Head of caudate nucleus (tissue), 42 donors: ENCODE measurements at places on chromosomes 7 and 10.

DNA sequence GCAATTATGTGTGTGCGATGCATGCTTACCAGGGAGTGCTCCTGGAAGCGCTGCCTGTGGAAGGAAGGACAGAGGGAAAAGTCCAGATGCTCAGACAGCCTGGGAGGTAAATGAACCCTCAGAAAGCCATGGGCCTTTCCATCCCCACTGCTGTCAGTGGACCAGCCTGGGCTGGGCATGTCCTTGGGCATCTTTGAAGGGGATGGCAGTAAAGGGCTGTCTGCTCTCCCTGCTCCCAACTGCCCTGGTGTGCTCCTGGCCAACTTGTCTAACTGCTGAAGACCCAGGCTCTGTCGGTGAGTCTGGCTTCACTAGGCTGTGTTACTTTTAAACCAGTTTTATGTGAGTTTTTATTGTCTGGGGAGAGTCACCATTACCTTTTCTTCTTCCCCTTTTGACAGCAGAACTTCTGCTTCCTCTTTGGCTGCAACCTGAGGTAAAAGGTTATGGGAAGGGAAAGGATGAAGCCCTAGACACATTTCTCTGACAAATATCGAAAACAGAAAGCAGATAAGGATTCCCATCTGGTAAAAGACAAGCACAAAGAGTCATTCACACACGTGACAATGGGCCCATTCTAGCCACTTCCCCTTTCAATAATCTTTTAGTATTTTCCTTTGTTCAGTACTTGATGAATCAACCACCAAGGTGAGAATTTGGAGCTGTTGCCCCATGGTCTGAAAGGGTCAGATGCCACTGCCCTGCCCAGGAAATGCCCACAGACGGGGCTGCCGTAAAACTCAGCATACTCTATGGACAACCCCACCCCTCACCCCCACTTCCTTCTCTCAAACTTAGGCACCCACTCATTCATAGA, 27.6 kb upstream of the PIK3AP1 start:
- no peak for DNase-seq

DNA sequence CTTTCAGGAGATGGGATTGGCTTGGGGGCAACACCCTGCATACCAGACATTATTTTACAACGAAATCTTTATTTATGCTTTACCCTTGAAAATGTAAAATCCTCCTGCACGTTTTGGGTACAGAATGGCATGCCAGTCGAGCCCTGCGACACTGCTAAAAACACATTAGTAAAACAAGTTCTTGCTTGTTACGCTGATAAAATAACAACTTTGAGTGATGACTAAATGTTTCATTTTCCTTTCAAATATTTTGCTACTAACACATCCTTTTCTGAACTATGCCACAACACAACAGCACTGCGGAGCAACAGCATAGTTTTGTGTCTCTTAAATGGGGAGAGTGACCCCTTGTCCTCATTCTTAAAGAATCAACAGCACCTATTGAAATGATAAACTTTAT, 76.0 kb upstream of the SEMA3D start:
- no peak for DNase-seq

DNA sequence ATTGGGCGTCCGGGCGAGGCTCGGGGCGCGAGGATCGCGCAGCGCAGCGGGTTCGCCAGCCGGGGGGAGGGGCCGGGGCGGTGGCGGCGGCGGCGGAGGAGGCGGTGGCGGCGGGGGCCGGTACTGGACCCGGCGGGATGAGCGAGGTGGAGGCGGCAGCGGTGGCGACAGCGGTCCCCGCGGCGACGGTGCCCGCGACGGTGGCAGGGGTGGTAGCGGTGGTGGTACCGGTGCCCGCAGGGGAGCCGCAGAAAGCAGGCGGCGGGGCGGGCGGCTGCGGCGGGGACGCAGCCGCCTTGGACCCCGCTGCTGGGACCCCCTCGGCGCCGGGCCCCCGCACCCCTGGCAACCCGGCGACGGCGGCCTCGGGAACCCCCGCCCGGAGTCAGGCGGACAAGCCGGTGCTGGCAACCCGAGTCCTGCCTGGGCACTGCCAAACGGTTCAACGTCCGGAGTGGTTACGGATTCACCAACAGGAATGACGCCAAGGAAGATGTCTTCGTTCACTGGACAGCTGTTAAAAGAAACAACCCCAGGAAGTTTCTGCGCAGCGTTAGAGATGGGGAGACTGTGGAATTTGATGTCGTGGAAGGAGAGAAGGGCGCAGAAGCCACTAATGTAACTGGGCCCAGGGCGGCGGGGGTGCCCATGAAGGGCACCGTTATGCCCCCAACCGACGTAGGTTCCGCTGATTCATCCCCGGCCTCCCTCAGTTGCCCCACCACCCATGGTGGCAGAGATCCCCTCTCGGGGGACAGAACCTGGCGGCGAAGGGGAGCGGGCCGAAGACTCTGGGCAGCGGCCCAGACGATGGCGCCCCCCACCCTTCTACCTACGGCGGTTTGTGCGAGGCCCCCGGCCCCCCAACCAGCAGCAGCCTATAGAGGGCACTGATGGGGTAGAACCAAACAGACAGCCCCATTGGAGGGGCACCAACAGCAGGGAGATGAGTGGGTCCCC, 100.3 kb upstream of the CPXM2 start:
- no peak for DNase-seq

- no peak for DNase-seq
These were observed 324.3 kb upstream of the GALNT17 start for GRCh38 chr7:70807650-70808049.

- DNase-seq: peak; percentile 58
These were observed 527 bp downstream of the AKR1B1 start for GRCh38 chr7:134458341-134458805.

DNA sequence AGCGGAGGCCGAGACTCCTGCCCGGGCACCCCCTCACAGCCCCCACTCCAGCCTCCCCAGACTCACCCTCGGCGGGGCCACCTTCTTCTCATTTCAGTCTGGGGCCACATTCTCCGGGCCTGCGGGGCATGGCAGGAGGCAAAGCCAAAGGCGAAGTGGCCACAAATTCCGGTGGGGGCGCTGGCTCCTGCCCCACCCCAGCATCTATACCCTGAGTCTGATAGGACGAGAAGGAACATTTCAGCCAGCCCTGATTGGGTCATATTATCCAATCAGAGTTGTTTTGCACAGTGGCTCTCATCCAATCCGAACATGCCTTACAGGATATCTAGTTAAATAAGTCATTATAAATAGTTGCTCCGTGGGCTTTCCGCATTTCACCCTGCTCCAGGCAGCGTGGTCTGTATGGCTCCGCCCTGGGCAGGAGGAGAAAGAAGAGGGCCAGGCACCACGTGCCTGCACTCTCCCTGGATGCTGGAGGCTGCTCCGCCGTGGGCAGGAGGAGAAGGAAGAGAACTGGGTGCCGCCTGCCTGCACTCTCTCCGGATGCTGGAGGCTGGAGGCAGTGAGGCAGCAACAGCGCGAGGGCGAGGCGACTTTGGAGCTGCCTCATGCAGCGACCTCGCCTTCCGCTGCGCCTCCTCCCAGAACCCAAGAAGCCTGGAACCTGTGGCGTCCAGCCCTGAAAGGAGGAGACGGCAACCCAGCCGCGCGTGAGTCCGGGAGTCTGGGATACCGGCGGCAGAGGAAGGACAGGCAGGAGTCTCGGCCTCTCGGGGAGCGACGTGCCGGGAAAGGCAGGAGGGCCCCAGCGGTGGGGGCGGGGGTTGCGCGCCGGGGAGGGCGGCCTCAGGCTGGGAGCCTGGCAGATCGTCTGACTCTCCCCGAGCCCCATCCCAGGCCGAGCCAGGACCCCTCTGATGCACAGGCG, 162.9 kb downstream of the ZNF33B start:
- DNase-seq: peak; percentile 48

GRCh38 chr10:29346296-29347001, 57.6 kb downstream of the LYZL1 start:
- no peak for DNase-seq

- no peak for DNase-seq
These were observed 44.0 kb downstream of the ASB13 start for GRCh38 chr10:5622186-5622960.

DNA sequence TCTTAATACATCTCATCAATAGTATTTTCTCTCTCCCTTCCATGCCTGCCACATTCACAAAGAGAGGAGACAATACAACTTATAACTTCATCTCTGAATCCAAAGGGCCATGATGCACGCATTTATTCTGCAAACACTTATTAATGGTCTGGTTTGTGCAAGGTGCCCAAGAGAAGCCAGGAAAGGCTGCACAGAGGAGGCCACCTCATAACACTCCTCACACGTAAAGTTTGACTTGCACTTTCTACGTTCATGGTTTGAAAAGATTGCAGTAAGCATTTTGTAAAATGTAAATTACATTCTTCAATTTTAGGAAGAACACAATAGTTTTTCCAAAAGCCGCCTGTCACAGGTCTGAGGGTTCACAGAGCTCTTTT, 1.2 kb upstream of the PALS2 start:
- DNase-seq: no peak

DNA sequence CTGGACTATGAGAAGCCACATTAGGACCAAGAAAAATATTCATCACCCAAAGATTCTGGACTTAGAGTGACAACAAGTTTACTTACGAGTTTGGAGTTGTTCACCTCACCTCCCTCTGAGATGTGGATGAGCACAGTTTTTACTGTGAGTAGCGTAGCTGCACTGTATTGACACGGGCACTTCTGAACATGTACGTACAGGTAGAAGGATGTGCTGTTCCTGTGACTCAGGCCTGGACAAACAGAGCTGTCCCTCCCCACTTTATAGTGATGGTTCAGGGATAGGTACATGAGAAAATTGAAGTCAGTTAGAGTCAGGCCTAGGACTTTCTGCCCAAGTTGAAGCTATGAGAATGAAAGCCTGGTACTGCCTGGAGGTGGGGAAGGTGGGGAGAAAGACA, 80.9 kb upstream of the DYNC1I1 start:
- DNase-seq: no peak

DNA sequence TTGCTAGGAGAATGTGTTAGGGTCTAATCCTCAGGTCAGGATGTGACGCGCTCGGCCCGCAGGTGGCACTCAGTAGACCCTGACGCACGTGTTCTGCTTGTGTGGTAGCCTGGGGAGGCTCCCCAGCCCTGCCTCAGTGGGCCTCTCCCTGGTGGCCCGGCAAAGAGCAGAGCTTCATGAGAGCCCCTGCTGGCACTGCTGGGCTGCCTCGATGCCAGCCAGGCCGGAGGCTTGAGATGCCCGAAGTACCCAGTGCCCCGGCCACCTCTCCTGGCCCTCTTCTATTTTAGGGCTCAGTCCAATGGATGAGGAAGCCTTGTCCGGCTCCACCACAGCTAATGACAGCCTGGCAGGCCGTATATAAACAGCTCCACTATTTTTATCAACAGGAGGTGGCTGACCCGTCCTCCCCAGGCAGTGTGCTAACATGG, 42.0 kb downstream of the PRF1 start:
- no peak for DNase-seq

GRCh38 chr10:60099998-60100747, 193.8 kb upstream of the CCDC6 start:
- DNase-seq: no peak

DNA sequence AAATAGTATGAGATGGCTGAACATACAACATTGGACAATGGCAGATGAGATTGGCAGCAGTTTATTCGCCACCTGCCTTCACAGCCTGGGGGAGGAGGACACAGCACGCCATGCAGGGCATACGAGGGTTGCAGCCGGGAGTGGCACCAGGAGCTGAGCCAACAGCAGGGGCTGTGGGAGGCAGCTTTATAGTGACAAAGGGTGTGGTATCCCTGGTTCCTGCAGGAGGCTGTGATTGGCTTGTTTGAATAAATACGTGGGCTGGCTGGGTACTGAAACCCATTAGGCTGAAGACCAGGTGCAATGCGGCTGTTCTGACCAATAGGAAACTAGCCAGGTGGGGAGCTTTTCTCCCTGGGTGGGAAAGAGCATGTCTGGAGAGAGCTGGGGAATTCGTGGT, 68.9 kb upstream of the LEP start:
- peak; percentile 31 for DNase-seq

DNA sequence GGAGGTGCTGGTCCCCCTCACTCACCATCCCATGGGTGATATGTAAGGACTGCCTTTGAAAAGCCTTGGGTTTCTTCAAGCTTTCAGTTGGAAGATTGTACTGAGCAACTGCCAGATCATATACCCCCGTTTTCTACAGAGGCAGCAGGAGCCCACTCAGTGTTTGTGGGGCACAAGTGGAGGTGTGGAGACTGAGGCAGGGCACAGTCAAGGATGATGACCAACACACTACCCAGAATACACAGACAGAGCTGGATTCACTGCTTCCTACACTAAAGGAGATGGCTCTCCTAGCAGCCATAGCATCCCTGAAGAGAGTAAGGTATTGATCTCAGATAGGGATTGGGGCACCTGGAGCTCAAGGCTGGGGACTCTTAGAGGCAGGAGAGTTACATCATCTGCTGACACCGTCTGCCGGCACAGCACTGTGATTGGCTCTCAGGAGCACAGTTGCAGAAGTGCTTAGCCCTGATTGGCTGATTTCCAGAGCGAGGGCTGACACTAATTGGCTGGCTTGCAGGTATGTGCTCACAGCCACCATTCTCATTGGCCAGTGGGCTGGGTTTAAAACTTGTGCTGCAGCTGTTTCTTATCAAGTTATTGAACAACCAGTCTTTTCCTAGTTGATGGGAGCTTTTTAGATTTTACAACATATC, 77.9 kb upstream of the PFKP start:
- no peak for DNase-seq

GRCh38 chr10:118045158-118045836, 1.4 kb downstream of the RAB11FIP2 start:
- DNase-seq: no peak

GRCh38 chr10:266974-267425, 131.7 kb downstream of the ZMYND11 start:
- DNase-seq: no peak

DNA sequence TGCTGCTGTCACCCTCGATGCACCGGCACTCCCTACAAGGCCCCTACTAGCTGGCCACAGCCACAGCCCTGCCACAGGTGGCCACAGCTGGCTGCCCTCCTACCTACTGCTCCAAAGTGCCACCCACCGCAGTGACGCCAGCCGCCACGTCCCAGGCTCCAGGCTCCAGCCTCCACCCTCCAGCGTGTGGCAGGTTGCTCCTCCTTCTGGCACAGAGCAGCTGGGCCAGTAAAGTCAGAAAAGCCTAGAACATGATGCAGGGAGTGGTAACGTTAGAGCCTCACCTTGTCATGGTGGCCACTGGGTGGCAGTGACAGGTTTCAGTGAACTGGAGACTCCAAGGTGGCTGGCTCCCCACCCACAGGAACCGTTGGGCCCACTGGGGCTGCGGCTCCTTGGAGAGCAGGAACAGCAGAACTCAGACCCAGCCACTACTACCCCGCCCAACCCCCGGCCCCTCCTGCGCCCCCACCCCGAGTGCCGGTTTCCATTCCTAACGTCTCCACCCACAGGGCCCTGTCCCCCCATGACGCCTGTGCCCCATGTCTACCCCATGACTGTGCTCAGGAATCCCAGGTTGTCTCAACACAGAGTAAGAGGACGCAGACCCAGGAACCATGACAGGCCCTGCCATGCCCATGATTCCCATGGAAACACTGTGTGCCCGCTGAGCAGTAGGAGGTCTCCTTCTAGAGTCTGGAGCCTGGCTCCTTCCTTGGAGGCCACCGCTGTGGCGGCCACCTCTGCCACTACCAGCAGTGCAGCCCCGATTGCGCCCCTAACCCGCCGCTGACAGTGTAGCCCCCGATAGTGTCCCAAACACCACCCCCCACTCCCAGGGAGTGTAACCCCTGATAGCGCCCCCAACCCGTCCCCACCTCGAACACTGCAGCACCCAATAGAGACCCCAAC, 52.3 kb upstream of the ZNF33B start:
- no peak for DNase-seq

GRCh38 chr10:69676301-69676700, 46.3 kb downstream of the FAM241B start:
- no peak for DNase-seq

- peak; percentile 34 for DNase-seq
These were observed 203.8 kb upstream of the ZMIZ1 start for GRCh38 chr10:78864761-78865537.
